Neural crest cell (in vitro differentiated cells): ENCODE measurements at places on chromosomes 7 and 10.

DNA sequence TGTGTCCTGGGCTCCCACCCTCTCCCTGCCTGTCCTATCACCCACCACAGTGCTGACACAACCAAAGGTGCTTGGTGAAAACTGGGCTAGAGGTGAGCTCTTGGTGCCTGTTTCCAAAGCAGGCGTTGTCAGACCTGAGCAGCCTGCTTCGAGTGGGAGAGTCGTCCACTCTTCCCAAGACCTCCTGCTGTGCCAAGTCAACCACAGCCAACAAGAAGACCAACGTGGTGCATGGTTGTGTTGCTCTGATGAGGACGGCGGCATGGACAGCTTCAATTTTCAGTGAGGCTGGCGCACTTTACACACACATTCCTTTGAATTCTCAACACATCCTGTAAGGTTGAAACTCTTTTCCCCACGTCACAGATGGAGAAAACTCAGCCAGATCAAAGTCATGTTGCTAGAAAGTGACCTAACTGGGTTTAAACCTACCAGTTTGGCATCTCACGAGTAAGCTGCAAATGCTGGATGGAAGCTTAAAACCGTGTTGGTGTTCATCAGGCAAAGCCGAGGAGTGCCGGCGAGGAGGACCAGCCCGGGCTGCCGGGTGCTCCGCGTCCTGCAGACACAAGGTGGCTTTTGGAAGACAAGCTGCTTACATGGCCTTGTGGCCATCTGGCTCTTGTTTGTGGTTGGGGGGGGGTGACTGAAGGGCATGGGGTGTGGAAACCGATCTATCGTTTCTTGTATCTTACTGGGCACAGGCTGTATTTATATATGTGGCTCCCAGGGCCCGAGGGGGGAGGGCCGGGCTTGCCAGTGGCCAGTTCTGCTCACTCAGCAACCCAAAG is 39.3 kb downstream of the INSIG1 start:
- no peak overlapping the region for H3K27ac ChIP-seq
- H3K27me3 ChIP-seq: peaks cover 14% of the 10 kb centered on the region
- no peak for DNase-seq

DNA sequence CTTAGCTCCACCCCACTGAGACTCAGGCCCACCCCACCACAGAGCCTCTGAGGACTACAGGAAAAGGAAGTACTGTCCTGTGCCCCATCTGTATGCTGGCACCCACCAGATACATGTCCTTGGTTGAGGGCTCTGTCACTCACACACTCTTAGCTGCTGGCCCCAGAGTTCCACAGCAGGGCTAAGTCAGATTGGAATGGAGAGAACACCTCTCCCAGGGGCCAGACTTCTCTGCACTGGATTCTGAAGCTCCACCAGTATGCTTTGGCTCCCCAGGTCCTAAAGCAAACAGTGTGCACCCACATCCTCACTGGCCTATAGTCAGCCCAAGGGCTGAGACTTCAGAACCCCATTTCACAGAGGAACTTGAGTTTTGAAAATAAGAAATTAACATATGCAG is 103.2 kb upstream of the PPP2R2D start:
- H3K4me3 ChIP-seq: no peak overlapping the region
- H3K36me3 ChIP-seq: peaks cover 7% of the 10 kb centered on the region
- H3K4me1 ChIP-seq: no peaks in the 10 kb centered on the region
- peaks cover 4% of the 10 kb centered on the region for H3K27me3 ChIP-seq

GRCh38 chr10:97575127-97575668 is 2.6 kb downstream of the ANKRD2 start:
- no peaks in the 10 kb centered on the region for H3K36me3 ChIP-seq
- H3K4me1 ChIP-seq: no peaks in the 10 kb centered on the region
- H3K27ac ChIP-seq: no peak overlapping the region
- DNase-seq: no peak
- H3K4me3 ChIP-seq: no peak overlapping the region
- H3K27me3 ChIP-seq: no peaks in the 10 kb centered on the region

GRCh38 chr7:78993341-78993740 is 460.1 kb downstream of the MAGI2 start:
- H3K27ac ChIP-seq: no peak overlapping the region
- no peaks in the 10 kb centered on the region for H3K36me3 ChIP-seq
- H3K4me1 ChIP-seq: no peaks in the 10 kb centered on the region
- H3K27me3 ChIP-seq: no peaks in the 10 kb centered on the region
- no peak overlapping the region for H3K4me3 ChIP-seq
- DNase-seq: no peak

DNA sequence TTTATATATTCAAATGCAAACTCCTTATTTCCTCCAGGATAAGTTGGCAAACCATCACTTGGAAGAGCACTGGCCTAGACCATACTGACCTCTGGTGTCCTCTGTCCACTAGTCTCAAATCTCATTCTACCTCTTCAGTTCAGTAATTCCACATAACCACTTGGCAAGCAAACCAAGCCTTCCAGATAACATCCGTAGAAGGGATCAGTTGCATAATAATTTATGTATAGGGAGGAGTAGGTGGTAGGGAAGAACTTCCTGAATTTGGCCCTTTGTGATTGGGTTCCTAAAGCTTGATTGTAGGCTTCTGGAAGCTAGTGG is 55.0 kb downstream of the WAC start:
- peaks cover 2% of the 10 kb centered on the region for H3K4me1 ChIP-seq
- DNase-seq: no peak
- H3K36me3 ChIP-seq: peaks cover 19% of the 10 kb centered on the region
- no peaks in the 10 kb centered on the region for H3K27me3 ChIP-seq
- no peak overlapping the region for H3K27ac ChIP-seq

DNA sequence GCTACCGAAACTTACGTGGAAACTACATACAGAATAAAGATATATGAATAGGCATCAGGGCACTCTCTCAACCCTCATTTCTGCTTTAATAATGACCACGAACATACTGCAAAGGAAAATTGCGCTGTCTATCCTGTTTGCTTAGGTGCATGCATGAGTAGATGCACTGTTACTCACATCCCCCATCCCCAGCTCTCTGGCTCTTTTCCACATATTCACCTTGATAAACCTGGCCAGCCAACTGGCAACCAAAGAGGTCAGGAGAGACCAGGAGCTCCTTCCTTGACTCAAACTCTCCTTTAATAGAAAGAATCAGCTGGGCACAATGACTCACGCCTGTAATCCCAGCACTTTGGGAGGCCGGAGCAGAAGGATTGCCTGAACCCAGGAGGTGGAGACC is 29.6 kb downstream of the HIBADH start:
- DNase-seq: no peak
- no peak overlapping the region for H3K27ac ChIP-seq
- no peak overlapping the region for H3K4me3 ChIP-seq
- no peaks in the 10 kb centered on the region for H3K36me3 ChIP-seq

GRCh38 chr7:53350241-53350640 is 314.8 kb downstream of the POM121L12 start:
- no peak overlapping the region for H3K27ac ChIP-seq
- H3K4me1 ChIP-seq: no peaks in the 10 kb centered on the region
- H3K36me3 ChIP-seq: no peaks in the 10 kb centered on the region
- no peak overlapping the region for H3K4me3 ChIP-seq

DNA sequence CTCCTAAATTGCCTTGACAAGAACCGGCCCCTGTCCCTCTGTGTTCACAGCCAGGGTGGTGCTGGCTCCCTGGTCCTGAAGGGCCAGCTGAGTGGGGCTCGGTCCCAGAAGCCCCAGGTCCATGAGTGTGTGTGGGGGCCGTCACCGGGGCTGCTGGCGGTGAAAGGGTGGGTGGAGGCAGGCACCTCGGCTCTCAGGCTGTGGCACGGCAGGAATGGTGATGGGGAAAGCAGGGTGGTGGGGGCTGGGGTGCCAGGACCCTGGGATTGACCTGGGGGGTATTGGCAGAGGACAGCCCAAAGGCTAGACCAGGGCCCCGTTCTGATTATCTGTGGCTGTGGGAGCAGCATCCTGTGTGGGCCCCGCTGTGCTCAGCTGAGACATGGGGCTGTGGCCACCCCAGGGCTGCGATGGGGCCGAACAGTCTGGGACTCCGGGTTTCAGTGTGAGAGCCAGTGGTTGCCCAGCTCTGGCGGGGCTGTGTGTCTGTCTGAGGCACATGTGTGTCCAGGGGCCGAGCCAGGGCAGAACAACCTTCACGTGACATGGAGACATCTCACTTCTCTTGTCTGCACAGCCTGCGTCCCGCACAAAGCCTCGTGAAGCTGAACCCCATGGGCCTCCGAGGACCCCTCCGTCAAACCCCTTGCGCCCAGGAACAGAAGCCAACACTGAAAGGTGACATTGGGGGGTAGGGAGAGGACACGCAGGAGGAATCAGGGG is 144.2 kb downstream of the ELFN1 start:
- H3K27ac ChIP-seq: no peak overlapping the region
- no peak for DNase-seq
- H3K27me3 ChIP-seq: no peaks in the 10 kb centered on the region
- H3K36me3 ChIP-seq: no peaks in the 10 kb centered on the region

DNA sequence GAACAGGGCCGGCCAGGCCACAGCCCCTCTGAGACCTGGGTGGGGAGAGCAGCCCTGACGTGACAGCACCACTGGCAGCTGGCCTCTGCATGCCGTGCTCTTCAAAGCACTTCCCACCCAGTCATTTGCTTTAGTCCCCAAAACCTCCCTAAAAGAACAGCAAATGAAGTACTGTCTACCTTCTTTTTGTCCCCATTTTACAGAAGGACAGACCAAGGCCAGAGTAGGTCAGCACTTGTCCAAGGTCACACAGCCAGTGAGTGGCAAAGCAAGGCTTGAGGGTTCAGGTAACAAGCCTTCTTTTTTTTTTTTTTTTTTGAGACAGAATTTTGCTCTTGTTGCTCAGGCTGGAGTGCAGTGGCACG is 15.1 kb downstream of the ATP6V1F start:
- no peaks in the 10 kb centered on the region for H3K36me3 ChIP-seq
- DNase-seq: no peak
- H3K27ac ChIP-seq: no peak overlapping the region
- H3K27me3 ChIP-seq: no peaks in the 10 kb centered on the region

GRCh38 chr10:126012485-126012884 is 116.1 kb downstream of the FANK1 start:
- H3K4me1 ChIP-seq: peaks cover 52% of the 10 kb centered on the region
- H3K4me3 ChIP-seq: no peak overlapping the region
- no peak overlapping the region for H3K27ac ChIP-seq
